ENCODE measurements at places on chromosomes 5 and 9. TPM values are rescaled to one million over a fixed set of nuclear protein-coding genes. Genes with fewer than 3 reads are reported as not detected.

Gene TEX48
- total RNA-seq: not detected

Gene TEK
- 10.8 TPM for total RNA-seq

Gene OMD
- total RNA-seq: not detected

Gene PCDHGC5
- 2.9 TPM for total RNA-seq

Gene CDC25C
- total RNA-seq: 7.5 TPM

Gene SLC6A18
- not detected for total RNA-seq

Gene SIT1
- not detected for total RNA-seq

All from IMR-90 (cell line).